ENCODE measurements at places on chromosomes 3 and 15.
A peak's percentile ranks its signal among the peaks of the same experiment; 100 is the strongest.

DNA sequence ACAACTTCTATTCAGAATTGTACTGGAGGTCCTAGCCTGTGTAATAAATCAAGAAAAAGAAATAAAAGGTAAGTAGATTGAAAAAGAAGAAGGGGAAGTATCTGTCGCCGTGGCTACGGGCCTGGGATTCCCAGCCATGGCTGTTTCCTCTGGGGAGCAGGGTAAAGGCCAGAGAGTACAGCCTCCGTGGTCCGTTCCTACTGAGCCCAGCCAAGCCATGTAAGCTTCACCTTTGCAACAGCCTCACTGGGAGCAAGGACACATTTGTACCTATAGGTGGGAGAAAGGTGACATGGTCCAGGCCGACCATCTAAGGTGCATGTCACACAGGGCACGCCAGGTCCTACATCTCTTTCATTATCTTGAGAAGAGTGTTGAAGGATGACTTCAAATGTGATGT, 71.3 kb downstream of the ANP32A start:
- no peak for DNase-seq

GRCh38 chr3:46378426-46378942, 7.7 kb downstream of the CCR5 start:
- DNase-seq: peak; percentile 43

- DNase-seq: no peak
Measured at GRCh38 chr3:33363113-33363800, 76.9 kb downstream of the UBP1 start.

- DNase-seq: no peak
Measured at GRCh38 chr3:72345237-72345878, 502.9 kb downstream of the SHQ1 start.

- DNase-seq: no peak
Measured at GRCh38 chr3:82567029-82567600, 805.7 kb upstream of the GBE1 start.

DNA sequence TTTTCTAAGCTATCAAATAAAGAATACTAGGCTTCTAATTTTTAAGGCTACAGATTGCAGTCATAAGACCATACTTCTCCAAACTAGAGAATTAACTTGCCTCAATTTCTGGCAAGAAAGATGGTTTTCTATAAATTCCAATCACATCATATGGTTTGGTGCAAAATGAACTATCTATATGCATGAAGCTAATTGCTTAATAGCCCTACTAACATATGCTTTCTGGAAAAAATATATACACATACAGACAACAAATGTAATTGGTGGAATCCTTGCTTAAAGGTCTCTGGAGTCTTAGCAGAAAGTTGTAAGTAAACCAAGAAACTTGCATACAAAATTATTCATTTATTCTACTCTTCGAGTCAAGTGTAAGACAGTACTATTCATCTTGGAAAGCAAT, 113.1 kb upstream of the NANOGP8 start:
- DNase-seq: no peak

GRCh38 chr3:25783661-25784512, 644 bp upstream of the NGLY1 start:
- DNase-seq: no peak

- DNase-seq: peak; percentile 62
Measured at GRCh38 chr3:15647611-15648167, 46.1 kb downstream of the BTD start.

- DNase-seq: no peak
Measured at GRCh38 chr3:117219296-117219695, 509.7 kb downstream of the TUSC7 start.

- DNase-seq: no peak
Measured at GRCh38 chr3:87855616-87856015, 203.2 kb downstream of the CGGBP1 start.

DNA sequence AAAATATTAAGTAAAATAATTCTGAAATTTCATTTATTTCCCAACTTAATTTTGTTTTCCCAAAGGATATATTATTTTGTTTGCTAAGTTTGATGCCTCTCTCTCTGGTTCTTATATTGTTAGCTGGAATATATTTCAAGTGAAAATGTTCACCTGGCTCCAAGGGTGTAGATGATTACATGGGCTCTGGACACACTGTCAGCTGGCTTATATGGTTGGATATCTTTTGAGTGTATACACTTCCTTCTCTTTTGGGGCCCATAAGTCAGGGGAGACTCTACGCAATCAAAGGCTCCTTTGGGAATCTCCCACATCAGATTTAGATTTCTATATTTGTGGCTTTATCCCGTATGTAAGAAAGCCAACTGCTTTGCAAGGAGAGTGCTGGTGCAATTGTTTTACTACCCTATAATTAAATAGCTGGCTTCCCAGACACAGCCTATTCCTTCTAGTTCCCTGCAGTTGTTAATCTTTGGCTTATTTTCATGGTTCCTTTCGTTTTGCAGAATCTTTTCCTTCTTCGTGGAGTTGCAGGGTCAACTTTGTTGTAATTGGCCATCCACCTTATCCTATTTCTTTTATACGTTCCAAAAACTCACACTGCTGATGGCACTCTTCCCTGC, 225.7 kb downstream of the DPH6 start:
- no peak for DNase-seq

DNA sequence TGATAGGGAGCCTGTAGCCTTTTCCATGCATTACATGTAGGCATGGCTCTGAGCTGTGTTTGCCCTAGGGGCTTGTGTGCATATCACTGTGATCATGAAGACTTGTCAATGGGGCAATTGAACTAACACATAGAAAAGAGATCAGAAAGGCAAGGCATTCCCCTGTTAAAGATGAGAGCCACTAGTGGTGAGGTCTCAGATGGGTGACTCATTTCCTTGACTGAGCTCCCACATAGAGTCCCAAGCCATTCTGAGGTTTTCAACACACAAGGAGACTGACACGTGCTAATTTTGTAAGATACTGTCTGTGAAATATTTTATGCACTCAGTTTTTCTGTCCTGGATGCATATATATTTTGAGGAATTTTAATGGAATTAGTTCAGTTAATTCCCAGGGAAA, 53.8 kb downstream of the SAMMSON start:
- no peak for DNase-seq

- DNase-seq: no peak
Measured at GRCh38 chr3:23964537-23965235, 19.6 kb downstream of the NR1D2 start.

- DNase-seq: no peak
Measured at GRCh38 chr15:68556139-68556990, 22.4 kb upstream of the CORO2B start.

- no peak for DNase-seq
Measured at GRCh38 chr3:53261712-53262111, 5.9 kb upstream of the TKT start.

- no peak for DNase-seq
Measured at GRCh38 chr3:45497963-45498362, 96.6 kb upstream of the LIMD1 start.

- DNase-seq: no peak
Measured at GRCh38 chr3:79253704-79254103, 514.1 kb downstream of the ROBO1 start.

Data from activated T-helper 2 cell treated with anti-CD3 and anti-CD28 coated beads, Interferon-gamma antibody, Interleukin-2, Interleukin-4, amounts not matched to agents 10 μg/mL and 5 μg/mL and 100 μg/mL, durations not matched to agents 14 hours and 24 hours and 36 hours (primary cell).